ENCODE measurements at places on chromosomes 12 and 14.

- DNase-seq = no peak
Measured at GRCh38 chr12:94616203-94616729, 34.1 kb downstream of the TMCC3 start.

DNA sequence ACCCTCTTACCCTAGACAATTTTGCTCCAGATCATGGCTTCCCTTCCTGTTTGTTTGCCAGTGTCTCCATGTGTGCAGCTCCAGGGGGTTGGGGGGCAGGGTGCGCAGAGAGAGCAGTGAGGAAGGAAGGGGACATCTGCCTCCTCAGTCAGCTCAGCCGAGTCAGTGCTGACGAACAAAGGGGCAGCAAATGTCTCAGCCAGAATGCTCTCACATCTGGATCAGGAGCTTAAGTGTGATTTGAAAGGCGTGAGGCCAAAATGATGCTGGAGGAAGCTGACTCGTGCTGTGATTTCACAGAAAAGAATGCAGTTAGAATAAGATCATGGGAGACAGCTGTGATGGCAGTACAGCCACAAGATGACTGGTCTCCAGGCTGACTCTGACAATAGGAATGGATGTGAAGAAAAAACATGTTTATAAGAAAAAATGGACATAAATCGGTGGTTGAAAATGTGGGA, 27.1 kb upstream of the CDK17 start:
- no peak for DNase-seq

- DNase-seq = no peak
Measured at GRCh38 chr14:72576258-72576657, 317.6 kb downstream of the DPF3 start.

DNA sequence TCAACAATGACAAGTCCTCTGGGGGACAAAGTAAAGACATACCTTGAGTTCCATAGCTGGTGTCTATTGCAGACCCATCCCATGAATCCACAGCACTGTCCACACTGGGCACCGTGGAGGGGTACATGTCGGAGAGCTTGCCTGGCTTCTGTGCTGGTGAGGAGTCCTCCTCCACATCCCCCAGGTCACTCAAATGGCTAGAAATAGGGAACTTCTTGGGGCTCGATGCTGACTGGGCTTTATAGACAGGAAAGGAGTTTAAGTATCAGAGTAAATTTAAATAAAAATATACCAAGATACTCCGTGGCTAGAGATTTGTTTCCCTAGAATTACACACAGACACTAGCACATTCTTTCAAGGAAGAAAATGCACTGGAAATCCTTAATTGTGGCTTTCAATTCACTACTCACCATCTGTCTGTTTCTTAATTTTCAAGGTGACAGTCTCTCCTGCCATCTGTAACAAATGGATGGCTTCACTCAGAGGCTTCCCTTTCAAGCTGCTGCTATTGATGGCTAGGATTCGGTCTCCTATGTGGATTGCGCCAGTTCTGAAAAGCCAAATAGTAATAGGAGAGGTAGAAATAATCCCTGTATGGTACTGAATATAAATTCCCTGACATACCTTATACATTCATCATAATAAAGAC, 90.1 kb downstream of the HELB start:
- no peak for DNase-seq

GRCh38 chr12:107590413-107590812, 95.2 kb upstream of the PWP1 start:
- DNase-seq = no peak

- no peak for DNase-seq
Measured at GRCh38 chr14:103697206-103697602, 18.0 kb downstream of the XRCC3 start.

DNA sequence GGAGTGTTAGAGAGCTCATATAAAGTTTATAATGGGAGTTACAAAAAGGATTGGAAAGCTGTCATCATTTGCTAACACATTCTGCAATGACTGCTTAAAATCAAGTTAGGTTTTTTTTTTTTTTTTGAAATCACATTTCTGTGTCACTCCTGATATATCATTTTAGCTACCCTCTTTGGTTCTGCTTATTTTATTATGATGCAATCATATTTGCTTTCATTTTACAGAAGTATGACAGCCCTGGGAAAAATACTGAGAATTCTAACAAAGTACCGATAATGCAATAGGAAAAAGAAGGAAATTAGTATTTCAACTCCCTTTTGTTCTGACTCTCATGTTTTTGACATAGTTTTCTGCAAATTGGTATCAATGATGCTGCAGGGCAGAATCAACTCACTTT, 71.6 kb upstream of the MDGA2 start:
- DNase-seq = no peak
